ENCODE measurements at places on chromosomes 11 and 22.

DNA sequence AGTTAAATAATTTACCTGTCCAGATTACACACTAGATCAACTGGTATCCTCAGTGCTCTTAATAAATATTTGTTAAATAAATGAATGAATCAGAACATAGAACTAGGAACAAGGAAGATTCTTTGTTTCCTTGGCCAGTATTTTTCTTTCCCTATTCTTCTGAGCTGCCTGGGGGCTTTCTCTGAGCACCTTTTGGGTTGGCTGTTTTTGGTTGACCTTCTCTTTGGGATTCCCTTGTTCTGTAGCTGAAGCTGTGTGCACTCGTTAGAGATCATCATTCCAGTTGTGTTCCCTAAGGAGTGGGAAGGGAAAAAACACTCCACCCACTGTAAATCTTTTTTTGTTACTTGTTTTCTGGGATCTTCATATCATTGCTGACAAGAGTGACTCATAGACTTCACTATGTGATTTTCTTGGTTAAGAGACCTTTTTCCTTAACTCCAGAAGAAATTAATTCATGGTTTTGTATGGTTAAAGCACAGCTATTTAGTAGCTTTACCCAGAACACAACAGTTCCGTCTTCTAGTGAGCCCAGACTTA is 84.3 kb downstream of the STIM1 start:
- DNase-seq, result no peak

- peak; percentile 63 for DNase-seq
These were observed 106.1 kb upstream of the CLMP start for GRCh38 chr11:123301013-123301591.

GRCh38 chr22:43533156-43533530 is 121.3 kb downstream of the MPPED1 start:
- no peak for DNase-seq

DNA sequence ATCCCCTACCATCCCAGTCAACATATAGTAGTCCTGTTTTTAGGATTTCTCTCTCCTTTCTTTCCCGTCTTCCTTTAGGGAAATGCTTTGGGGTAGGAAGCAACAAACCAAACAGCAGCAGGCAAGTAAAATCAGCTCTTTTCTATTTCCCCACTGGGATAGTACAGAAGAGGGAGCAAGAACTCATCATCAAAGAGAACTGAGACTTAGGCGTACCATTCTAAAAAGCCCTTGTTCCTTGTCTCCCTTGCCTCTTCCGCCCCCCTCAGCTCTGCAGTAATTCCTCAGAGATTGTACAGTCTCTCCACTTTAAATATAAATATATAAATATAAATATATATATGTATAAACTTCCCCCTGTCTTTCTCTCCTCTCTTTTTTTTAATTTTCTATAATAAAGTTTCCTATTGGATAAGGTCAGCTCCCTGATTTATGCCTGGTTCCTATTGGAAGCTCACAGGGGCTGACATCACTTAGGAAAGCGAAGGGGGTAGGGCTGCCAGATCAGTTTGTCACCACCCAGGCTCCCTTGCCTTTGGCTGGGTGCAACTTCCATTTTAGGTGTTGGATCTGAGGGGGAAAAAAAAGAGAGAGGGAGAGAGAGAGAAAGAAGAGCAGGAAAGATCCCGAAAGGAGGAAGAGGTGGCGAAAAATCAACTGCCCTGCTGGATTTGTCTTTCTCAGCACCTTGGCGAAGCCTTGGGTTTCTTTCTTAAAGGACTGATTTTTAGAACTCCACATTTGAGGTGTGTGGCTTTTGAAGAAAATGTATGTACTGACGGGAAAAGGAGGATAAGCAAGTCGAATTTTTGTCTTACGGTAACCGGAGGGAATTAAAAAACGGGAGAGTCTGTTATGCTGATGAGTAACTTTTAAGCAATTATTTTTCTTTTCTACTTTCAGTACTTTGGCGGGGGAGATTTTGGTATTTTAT is at the start of gene CTNND1:
CTNND1 (plus strand) TSS at position 502 of the 934 bp plus-strand sequence. CDS start 29,677 bp downstream, outside the sequence.
- peak; percentile 95 for DNase-seq

DNA sequence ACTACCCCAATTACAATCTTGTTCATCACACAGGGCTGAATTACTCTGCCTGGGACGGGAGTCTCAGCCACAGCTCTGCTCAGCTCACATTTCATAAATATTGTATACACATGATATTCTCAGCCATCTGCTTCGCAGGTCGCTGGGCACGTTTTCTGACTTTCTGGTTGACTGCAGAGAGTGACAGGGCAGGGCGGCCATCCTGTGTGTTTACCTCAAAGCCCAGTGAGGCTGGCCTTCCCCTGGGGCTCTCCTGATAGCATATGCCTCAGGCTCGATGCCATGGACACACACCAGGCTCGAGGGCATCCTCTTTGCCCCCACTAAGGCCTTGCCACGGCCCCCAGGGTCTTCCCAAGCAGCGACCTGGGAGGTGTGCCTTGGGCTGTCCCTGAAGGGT is 345.0 kb downstream of the CADM1 start:
- DNase-seq, result no peak

- DNase-seq, result no peak
These were observed 176.1 kb upstream of the NCAM1 start for GRCh38 chr11:112785149-112785548.

DNA sequence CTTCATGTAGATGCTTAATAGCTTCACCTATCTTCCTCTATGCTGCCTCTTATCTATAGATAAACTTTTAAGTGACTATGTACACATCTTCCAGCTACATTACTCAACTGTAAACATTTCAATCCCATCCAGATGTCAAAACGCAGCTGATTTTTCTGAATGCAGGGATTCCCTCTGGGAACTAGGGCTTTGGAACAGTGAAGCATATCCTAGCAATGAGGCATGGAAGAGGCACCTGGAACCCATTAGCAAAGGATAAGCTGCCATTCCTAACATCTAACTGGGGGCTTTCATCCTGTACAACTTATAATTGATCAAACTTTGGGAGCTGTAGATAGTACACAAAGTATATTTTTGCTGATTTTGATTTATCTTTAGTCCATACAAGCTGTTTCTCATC is 40.8 kb upstream of the OPCML start:
- no peak for DNase-seq

Measured in HCT116 (cell line).